Stimulated activated CD8-positive, alpha-beta memory T cell treated with anti-CD3 and anti-CD28 coated beads, Interleukin-4, amount 100 ng/mL, for 1 hour (primary cell): ENCODE measurements at places on chromosomes 12 and 14.
A peak's percentile ranks its signal among the peaks of the same experiment; 100 is the strongest.

GRCh38 chr12:117830471-117830870, 138.3 kb downstream of the KSR2 start:
- no peak for DNase-seq

DNA sequence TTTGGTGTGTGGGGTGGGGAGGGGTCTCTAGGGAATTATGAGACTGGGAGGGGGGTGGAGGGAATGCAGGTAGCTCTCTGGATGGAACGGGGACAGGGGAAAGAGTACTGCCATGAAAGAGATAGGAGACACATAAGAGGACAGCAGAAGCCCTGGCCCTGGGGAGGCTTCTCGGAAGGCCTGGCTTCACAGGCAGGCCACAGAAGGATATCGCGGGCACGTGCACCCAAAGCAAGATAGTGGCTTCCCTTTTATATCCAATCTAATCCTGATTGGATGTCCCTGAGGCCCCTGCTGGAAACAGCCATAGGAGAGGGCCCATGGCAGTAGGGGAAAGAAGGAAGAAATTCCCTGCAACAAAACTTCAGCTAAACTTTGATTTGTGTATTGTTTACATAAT, 113.5 kb downstream of the GCH1 start:
- no peak for DNase-seq

DNA sequence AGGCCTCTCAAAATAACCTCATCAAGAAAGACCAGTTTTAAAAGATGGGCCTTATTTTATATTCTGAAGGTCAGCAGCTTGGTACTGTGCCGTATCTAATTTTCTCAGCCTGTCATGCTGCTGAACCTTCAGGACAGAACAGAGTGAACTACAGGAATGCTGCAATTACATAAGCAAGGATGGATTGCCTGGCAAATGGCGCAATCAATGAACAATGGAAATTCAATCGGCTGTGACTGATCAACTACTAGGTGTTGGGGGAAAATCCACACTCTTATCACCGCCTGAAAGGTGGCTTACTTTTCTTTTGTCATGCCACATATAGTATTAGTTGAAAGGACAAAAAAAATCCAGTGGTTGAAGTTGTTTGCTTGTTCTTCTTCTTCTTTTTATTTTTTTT, 8.5 kb downstream of the ACSS3 start:
- DNase-seq = no peak

DNA sequence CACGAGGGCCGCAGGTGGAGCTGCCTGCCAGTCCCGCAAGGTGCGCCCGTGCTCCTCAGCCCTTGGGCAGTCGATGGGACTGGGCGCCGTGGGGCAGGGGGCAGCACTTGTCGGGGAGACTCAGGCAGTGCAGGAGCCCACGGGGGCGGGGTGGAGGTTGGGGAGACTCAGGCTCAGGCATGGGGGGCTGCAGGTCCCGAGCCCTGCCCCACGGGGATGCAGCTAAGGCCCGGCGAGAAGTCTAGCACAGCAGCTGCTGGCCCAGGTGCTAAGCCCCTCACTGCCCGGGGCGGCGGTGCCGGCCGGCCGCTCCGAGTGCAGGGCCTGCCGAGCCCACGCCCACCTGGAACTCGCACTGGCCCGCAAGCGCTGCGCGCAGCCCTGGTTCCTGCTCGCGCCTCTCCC, 39.2 kb upstream of the P2RX7 start:
- DNase-seq = no peak

- DNase-seq = no peak
Observed at GRCh38 chr12:49675137-49675536, 32.1 kb downstream of the FMNL3 start.

- DNase-seq = no peak
Observed at GRCh38 chr12:124283326-124283725, 11.6 kb upstream of the RFLNA start.

DNA sequence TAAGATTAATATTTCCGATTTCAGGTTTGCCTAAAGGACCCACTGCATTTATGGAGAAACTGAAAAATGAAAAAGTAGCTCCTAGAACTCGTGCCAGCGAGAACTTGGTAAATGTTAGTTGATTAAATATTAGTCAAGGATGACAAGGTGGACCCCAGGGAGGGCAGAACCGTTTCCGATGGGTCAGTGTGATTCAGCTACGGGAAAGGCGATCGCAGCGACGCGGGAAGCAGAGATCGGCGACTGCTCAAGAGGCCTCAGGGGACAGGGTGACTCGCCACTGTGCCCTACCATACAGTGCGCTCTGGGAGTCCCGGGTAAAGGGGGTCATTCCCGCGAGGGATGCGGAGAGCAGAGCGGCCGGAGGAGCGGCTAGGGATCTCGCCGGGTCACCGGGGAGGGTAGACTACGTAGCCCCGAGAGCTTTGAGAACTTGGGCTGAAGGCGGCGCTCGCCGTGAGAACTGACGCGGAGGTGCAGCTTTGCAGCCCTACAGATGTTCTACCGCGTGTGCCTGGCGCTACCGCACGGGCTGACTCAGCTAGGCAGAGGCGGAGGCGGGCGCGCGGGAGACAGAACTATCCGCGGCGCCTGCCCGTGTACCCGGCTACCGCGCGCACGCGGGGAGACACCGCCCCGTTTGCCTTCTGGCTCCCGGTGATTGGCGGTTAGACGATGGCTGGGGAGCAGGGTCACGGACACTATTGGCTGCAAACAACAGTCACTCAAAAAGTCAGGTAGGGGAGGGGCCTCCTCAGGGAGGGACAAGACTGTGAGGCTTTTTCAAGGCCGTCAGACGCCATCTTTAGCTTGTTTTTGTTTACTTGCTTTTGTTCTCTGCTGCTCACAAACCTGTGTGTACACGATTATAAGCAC, 3.2 kb downstream of the C14orf93 start:
- peak; percentile 83 for DNase-seq

DNA sequence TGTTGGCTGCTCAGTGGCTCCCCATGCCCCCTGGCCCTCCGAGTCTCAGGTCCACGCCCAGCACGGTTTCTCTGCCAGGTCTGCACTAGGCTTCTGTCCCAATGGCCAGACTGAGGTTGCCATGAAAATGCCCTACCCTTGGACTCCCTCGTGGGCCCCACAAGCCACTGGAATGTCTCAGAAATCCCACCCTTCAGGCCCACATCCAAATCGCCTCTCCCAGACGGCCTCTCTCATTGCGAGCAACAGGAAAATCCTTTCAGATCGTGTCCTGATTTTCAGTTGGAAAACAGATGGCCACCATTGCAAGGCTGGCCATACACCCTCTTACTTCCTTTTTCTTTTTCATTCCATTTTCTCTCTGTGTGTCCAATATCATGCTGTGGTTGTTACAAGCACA, 77.3 kb downstream of the IRF2BPL start:
- DNase-seq = no peak

DNA sequence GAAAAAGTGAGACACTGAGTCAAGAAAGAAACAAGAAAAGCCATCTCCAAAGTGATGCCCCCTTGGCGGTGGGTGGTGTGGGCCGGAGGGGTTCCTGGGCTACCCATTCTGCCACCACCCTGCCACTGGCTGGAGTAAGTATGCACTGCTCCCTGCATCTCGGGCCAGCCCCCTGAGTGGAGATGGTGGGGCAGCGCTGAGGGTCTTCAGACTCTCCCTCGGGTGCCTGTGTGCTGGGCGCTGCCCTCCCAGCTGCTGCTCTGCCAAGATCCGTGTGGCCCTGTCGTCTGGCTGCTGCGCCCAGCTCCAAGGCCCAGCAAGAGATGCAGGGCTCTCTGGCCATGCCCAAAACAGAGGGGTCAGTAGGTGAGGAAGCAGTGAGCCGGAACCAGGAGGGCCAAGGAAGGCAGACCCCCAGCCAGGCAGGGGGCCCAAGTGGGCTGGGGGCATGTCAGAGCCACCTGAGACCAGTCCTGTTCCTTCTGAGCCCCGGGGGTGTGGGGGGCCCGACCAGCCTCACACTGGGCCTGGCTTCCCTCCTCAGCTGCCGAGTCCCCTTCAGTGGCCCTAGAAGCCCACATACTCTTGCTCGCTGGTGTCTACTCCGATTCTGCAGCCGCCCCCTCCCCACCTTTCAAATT, 5.2 kb downstream of the GPR132 start:
- DNase-seq = no peak

- no peak for DNase-seq
Observed at GRCh38 chr12:89863493-89863938, 154.9 kb upstream of the ATP2B1 start.

DNA sequence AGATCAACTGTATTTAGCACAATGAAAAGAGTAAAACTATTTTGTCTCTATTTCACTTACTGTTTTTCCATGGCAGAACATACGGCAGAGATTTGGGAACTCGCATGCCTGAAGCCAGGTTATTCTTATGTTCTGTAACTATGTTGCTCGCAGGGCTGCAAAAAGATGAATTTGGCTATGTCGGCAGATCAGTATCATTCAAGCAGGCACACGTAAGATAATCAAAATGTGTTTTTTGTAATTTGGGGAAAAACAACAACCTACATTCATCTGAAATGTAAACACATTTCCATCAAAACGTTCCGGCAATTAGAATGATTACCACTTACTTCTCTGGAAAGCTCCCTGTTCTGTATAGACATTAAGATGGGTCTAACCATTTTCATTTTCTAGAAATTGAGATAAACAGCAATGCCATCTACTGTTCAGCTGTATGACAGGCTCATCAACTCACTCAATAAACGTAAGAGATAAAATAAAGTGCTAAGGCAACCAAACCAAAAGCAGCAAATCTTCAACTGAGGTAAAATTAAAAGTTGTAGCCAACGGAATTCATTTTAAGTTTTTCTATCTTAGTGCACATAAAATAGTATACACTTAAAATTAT, 13.0 kb downstream of the GTSF1 start:
- DNase-seq = no peak

DNA sequence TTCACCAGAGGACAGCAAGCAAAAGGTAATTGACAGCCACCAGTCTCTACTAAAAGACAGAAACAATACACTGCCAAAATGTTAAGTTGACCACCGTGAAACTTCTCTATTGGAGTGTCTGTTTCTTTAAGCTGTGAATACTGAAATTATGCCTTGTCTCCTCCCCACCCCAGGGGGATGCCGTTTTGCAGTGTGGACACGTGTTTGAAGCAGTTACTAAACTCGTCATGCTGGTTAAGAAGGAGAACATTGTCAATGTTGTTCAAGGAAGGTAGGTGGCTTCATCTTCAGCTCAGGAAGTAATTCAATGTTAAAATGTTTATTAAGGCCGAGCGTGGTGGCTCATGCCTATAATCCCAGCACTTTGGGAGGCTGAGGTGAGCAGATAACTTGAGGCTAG, 32.8 kb downstream of the KCTD10 start:
- no peak for DNase-seq

DNA sequence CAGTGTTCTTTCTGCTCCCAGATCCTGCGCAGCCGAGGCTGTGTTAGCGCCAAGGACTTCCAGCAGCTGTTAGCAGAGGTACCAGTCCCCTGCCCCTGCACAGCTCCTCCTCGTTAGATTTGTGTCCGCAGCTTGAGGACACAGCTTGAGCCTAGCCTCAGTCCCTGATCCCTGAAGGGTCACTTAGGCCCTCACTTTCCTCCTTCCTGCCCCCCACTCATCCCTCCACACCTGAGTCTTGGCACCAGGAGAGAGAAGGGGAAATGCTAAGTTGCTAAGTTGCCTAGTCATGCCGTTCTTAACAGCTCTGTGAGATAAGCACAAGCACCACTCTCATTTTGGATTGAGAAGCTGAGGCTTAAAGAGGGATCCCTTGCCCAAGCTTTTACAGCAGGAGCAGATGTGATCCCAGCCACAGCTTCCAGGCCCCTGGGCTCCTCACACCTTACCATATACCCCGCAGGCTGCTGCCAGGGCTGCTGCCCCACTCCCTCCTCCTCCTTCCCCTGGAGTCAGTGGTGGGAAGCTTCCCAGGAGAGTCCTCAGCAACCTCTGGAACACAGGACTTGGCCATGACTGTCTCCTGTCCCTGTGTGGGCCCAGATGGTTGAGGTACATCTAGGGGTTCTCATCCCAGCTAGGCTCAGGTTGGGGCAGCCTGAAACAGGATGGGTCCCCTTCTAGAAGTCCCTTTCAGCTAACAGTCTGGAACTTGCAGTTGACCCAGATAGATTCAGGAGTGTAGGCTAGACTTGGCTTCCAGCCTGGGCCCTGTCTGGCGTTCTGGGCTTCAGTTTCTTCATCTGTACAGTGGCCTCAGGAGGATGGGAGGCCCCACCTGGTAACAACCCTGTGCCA, 975 bp downstream of the OGFOD2 start:
- DNase-seq = no peak

DNA sequence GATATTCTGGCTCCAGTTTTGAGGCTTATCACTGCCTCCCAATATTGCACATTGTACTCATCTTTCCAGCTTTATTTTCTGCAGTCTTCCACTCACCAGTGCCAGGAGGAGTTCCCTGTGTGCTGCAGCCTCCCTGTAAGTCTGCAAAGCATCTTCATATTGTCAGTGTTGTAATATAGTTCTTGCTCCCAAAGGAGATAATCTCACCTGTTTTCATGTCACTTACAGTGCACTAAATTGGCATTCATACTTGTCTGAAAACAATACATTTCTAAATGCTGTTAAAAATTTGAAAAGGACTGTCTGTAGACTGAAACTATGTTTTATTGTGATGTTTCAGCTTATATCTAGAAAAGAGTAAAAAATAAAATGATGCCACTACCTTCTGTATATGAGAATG, 146.8 kb upstream of the TMTC1 start:
- DNase-seq = no peak

GRCh38 chr14:51780741-51781140, 79.7 kb upstream of the GNG2 start:
- no peak for DNase-seq

GRCh38 chr14:103198131-103199105, 75.2 kb downstream of the TNFAIP2 start:
- DNase-seq = no peak
